Pancreas (tissue), 10 donors: ENCODE measurements at places on chromosomes 6 and 20. TPM values are rescaled to one million over a fixed set of nuclear protein-coding genes. Genes with fewer than 3 reads are reported as not detected.

Gene SLC26A8
- 0.07 TPM for polyA plus RNA-seq

Gene SOX18
- 6.4 TPM for polyA plus RNA-seq

Gene PPIL6
- polyA plus RNA-seq = 3.3 TPM

Gene BMP2
- polyA plus RNA-seq = 4.3 TPM

Gene DAAM2
- polyA plus RNA-seq = 10.5 TPM

Gene RSPH9
- 0.08 TPM for polyA plus RNA-seq

Gene PTCHD4
- polyA plus RNA-seq = 0.16 TPM

Gene GLP1R
- 3.4 TPM for polyA plus RNA-seq

Gene C6orf118
- polyA plus RNA-seq = 0.19 TPM

Gene ZNF341
- polyA plus RNA-seq = 4.2 TPM

Gene PAX1
- polyA plus RNA-seq = not detected

Gene MROH8
- polyA plus RNA-seq = 1.6 TPM

Gene SRSF12
- polyA plus RNA-seq = 1.4 TPM

Gene ADTRP
- 0.34 TPM for polyA plus RNA-seq

Gene SIGLEC1
- 1.0 TPM for polyA plus RNA-seq

Gene ADGRG6
- 1.6 TPM for polyA plus RNA-seq

Gene SUPT3H
- 3.8 TPM for polyA plus RNA-seq

Gene HIVEP2
- 3.8 TPM for polyA plus RNA-seq

Gene DHX35
- 3.7 TPM for polyA plus RNA-seq

Gene HAO1
- polyA plus RNA-seq = not detected

Gene BANF2
- polyA plus RNA-seq = 1.3 TPM

Gene NR2E1
- 0.02 TPM for polyA plus RNA-seq

Gene PAK5
- 1.1 TPM for polyA plus RNA-seq

Gene SLA2
- 0.33 TPM for polyA plus RNA-seq

Gene HRH3
- polyA plus RNA-seq = 0.04 TPM

Gene DTD1
- polyA plus RNA-seq = 20.6 TPM

Gene TMEM181
- 14.1 TPM for polyA plus RNA-seq

Gene TFAP2C
- polyA plus RNA-seq = 0.19 TPM

Gene ANKRD66
- not detected for polyA plus RNA-seq

Gene GTSF1L
- polyA plus RNA-seq = not detected

Gene COX7A2
- polyA plus RNA-seq = 188 TPM

Gene NUS1
- polyA plus RNA-seq = 13.1 TPM

Gene ID4
- polyA plus RNA-seq = 15.7 TPM

Gene MUC22
- not detected for polyA plus RNA-seq

Gene CALHM6
- polyA plus RNA-seq = 1.3 TPM

Gene FAM83B
- 0.80 TPM for polyA plus RNA-seq

Gene NAPB
- polyA plus RNA-seq = 11.7 TPM

Gene SNAP91
- polyA plus RNA-seq = 1.9 TPM

Gene GPR63
- polyA plus RNA-seq = 0.42 TPM

Gene LHFPL5
- 2.0 TPM for polyA plus RNA-seq

Gene SCRT2
- 0.63 TPM for polyA plus RNA-seq

Gene ZNF311
- polyA plus RNA-seq = 1.1 TPM

Gene HSPA1A
- polyA plus RNA-seq = 85.0 TPM

Gene OR2H2
- not detected for polyA plus RNA-seq

Gene CD93
- polyA plus RNA-seq = 3.6 TPM
